ENCODE measurements at places on chromosomes 6 and 20.
A peak's percentile ranks its signal among the peaks of the same experiment; 100 is the strongest.

GRCh38 chr6:119858901-119859300 lies 509.3 kb upstream of the MAN1A1 start:
- DNase-seq, result no peak

DNA sequence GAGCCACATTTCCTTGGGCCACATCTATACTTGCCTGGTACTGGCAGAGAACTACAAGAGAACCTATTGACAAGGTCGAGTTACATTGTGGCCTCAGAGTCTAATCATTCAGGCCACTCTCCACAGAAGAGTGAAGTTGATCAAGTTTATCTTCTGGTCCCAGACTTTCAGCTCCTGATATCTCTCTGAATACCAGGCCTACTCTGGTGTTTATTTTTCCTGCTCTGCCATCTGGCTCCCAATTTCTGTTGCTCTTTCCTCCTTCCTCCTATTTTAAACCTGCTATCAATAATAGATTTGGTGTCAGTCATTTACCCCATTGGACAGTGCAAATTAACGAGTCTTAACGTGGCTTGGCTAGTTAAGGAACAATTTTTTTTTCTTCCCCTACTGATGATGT lies 46.6 kb downstream of the SCGN start:
- DNase-seq, result no peak

GRCh38 chr6:46473881-46474280 lies 17.4 kb downstream of the RCAN2 start:
- DNase-seq, result no peak

DNA sequence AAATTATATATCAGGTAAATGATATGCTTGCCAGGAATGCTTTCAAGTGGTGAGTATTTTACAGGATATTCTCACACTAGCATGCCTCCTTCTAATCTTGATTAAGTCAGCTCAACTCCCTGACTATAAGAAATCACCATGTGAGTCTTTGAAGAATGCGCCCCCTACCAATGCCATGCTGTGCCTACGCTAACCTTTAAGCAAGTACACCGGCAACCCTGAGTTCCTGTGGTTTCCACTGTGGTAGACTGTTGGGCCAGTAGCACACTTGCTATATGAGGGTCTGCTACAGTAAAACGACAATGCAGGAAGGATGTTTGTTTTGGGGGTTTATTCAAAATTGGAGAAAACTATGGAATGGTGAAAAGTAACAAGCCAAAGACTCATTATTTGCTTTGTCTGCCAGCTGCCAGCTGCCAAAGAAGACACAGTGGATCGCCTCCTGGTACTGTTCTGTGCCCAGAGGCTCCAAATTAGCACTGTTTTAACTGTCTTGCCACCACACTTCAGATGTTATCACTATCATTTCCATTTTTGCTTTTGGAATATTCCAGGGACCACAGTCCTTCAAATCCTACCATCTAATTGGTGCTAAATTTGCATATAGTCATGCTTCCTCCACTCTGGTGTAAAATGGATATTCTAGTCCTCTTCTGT lies 333.5 kb downstream of the RNGTT start:
- peak; percentile 3 for DNase-seq

DNA sequence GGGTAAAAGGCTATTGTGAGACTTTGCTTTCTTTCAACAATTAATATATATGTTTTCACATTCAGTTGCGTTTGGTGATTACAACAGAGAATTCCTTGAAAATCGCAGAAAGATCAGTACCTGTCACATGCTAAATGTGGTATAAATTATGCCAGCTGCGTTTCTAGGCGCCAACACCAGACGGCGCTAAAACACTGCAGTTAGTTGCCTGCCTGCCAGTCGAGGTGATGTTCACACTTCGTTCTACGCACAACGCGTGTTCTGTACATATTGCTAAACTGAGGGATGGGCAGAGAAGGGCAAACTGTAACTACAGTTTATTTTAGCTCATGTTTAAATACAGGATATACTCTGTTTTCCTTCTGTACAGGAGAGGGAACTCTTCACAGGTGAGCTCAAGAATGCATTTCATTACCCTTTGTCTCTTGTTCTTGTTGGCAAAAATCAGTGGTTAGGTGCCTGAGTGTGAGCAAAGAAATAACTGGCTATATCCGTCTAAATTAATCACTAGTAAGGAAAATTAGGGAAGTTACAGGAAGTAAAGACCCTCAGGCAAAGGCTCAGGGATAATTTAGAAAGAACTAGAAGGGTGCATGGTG lies 100.1 kb upstream of the RGS17 start:
- DNase-seq, result peak; percentile 60

GRCh38 chr6:36599791-36600209 lies 5.6 kb downstream of the SRSF3 start:
- DNase-seq, result no peak

DNA sequence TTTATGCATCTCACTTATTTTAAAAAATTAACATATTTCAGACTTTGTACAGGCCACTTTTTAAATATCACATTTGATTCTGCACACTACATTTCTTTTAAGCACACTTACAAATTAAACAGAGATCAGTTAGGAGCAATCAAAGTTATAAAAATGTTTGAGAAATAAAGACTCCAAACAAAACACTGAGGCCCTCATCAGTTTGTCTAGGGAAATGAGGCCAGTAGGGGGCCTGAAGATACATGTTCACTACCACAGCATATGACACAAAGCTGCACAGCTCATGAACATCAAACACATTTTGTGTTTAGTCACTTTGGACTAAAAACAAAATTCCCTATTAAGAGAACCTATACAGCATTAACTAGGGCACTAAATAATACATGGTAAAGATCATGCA lies 180.5 kb downstream of the PDE7B start:
- DNase-seq, result no peak

DNA sequence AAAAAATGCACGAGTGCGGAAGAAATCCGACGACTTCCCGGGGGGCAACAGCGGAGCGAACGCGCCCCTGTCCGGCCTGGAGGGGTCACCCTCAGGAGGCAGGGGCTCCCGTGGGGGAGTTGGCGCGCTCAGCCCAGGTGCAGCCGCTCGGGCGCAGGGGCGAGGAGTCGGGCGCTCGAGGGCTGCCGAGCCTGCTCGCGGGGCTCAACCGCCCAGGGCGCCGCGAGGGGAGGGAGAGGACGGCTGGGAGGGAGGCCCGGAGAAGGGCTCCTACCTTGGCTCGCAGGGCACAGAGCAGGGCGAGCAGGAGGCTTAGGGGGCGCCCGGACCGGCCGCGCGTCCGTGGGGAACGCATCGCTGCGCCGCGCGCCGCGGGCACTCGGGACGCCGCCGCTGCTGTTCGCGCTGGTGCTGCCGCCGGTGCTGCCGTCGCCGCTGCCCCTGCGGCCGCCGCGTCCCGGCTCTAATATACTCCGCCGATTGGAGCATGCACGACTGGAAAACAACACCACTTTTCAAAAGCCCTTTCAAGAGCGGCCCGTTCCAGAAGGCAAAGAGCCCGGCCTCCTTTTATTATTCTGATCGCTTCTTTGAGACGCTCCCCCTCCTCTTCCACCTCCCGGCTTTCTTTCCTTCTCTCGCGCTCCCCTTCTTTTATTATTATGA lies 490 bp downstream of the JAG1 start:
- peak; percentile 26 for DNase-seq

DNA sequence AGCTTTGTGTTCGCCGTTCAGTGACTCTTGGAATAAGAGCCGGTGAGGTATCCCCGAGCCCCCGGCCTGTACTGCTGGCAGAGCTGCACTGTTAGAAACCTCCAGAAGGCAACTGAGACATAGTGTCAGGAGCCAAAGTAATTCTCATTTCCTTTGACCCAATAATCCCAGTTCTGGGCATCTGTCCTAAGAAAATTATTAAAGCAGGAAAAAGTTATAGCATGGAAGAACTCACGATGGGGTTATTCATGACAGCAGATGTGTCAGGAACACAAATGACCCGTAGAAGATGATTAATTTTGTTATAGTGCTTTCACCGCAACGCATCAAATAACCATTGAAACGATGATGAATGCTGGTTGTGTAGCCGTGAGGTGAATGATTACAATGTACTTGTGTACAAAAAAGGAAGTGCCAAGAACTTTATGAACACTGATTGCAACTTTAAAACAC lies 20.3 kb downstream of the CYP21A2 start:
- no peak for DNase-seq

DNA sequence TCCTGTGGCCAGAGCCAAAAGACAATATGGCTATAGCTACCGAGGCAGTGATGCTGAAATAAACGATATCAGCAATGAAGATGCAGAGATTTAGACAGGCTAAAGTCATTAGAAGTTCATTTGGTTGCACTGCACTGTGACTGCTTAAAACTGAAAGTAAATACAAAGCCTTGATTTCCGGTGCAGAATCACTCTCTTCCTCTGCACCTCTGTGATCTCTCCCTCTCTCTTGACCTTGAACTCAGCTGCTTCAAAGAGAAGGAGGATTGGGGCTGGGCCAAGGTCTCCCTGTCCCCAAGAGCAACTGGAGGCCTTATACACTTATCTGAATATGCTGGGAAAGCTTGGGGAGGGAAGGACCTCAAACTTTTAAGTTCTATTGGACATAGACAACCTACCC lies 34.6 kb upstream of the SPACA1 start:
- DNase-seq, result no peak

- no peak for DNase-seq
Measured at GRCh38 chr6:11804135-11804534, 25.5 kb upstream of the ADTRP start.

DNA sequence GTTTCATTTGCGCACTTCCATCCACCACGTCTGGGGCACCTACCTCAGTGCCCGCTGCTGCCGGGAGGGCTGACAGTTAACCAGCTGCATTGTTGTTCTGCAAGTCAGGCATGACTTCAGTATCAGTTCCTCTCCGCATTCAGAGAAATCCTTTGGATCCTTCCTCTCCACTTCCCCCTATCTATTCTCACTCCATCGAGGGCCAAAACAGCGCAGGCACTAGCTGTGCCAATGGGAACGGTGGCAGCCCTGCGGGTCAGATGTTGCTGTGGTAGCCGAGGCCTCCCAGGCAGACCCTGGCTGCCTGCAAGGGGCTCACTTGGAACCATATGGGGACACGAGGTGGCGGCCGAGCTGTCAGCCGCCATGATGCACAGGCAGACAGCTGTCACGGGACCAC lies 64.2 kb upstream of the INSM1 start:
- DNase-seq, result no peak

DNA sequence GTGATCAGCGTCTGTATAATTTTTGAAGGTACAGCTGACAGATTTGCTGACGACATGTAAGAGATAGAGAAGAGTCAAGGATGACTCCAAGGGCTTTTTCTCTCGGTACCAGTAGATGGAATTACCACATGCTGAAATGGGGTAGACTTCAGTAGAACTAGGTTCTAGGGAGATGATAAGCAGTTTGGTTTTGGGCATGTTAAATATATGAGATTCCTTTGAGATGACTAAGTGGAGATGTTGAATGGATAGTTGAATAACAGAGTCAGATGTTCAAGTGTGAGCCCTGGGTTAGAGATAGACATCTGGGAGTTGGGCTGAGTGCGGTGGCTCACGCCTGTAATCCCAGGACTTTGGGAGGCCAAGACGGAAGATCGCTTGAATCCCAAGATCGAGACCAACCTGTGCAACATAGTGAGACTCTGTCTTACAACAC lies 50.0 kb downstream of the PHF20 start:
- DNase-seq, result no peak

- DNase-seq, result no peak
Measured at GRCh38 chr6:125124049-125124669, 29.4 kb upstream of the TPD52L1 start.

DNA sequence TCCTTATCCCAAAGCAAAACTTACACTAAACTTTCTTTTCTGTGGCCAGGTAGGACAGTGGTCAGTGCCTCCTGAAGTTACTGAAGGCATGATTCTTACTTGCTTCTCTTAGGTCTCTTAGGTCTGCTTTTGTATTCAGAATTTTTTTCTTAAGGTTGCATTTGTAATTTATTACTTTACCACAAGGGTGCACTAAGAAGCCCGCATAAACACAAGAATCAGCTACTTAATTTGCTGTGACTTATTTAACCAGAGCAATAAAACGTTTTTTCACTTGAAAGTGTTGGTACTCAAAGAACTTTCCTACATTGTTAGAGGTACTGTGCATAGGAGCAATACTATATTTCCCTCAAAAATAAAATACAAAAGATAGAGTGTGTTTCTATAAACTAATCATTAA lies 75.4 kb upstream of the LAMA2 start:
- DNase-seq, result no peak

- DNase-seq, result no peak
Measured at GRCh38 chr6:46246081-46246480, 75.3 kb upstream of the ENPP5 start.

DNA sequence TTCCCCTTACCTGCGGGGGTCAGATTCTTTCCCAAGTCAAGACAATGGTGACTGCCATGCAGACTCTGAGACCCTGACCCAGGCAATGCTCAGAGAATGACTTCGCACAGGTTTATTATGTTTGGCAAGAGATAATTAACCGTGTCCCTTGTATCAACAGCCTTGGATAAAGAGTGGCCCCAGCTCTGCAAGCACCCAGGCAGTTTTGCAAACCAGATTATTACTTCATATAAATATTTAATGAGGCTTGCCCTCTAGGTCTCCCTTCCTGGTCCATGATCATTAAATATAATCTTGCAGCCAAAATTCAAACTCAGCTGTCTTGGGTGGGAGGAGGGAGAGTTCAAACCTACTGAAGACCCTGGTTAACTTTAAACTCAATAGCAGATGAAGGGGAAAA lies 156.5 kb downstream of the ANKRD60 start:
- no peak for DNase-seq

DNA sequence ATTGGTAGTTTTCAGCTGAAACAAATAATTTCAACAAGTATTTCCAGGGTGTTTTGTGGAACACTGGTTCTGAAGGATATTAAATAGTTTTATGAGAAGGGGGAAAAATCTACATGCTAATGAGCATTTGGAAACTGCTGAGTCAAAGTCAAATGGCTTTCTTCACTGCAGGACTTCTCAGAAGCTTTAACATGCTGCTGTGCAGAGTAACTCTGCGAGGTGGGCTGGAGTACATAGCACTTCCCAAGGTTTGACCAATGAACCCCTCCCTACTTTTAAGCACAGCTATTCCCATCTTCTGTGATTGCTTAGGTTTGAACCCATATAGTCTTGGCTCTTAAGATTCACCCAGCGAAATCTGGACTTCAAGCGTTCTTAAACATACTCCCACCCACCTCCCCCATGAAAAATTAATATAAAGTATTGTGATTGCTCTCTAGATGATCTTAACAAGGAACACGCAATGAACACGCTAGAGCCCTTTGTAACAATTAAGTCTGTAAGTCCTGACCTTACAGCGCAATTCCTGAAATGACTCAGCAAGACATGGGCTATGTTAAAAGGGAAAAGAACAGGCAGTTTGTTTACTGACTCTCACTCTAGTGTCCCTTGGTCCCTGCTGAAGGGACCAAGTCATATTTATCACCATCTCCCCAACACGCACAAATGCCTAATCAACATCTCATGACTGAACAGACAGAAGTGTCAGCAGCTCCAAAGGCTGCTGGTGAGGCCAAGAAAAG lies 105.2 kb downstream of the NFATC2 start:
- DNase-seq, result no peak

GRCh38 chr20:20529597-20529996 lies 161.7 kb downstream of the INSM1 start:
- DNase-seq, result no peak
